ENCODE measurements at places on chromosomes 2 and 18.

- DNase-seq = no peak
These were observed 226.7 kb upstream of the KLHL29 start for GRCh38 chr2:23158306-23158705.

DNA sequence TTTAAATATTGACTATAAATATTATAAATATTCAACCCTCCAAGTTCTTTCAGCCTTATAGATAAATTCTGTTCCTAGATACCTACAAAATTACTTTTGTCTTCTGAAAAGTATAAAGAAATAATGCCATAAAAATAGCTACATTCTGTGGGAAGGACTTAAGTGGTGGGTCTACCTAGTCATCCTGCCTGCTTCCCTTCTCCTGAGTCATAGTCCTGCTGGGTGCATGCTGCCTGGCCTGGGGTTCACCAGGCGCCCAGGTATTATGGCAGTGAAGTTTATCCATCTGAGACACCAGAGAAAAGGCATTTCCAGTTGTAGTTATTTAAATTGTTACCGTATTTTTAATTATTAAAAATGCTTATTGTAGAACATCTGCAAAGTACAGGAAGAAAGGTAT is 167.5 kb downstream of the SLC39A10 start:
- DNase-seq = no peak

DNA sequence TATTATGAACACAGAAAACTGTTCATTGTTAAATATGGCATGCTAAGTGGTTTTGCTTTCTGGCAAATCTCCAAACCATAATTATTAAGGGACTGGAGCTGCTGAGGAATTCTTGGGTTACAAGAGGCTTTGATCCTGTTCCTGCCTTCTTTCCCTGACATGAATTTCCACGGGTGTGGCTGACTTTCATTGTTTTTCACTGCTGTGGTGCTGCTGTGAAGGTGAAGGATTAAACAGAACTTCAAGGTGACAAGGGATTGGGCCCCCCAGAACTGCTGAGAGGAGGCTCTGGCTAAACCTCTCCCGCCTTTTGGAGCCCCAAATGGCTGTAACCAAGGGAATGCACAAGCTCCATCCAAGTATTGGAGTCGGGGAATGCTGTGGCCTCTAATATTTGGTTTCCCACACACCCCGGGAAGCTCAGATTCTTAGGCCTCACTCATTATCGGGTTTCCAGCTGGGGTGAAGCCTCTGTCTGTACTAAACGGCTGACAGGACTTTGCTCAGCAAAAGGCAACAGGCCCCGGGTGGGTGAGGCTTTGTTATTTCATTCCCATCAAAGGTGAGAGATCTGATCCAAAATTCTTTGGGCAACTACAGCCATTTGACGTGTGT is 29.0 kb upstream of the ZFP36L2 start:
- no peak for DNase-seq

DNA sequence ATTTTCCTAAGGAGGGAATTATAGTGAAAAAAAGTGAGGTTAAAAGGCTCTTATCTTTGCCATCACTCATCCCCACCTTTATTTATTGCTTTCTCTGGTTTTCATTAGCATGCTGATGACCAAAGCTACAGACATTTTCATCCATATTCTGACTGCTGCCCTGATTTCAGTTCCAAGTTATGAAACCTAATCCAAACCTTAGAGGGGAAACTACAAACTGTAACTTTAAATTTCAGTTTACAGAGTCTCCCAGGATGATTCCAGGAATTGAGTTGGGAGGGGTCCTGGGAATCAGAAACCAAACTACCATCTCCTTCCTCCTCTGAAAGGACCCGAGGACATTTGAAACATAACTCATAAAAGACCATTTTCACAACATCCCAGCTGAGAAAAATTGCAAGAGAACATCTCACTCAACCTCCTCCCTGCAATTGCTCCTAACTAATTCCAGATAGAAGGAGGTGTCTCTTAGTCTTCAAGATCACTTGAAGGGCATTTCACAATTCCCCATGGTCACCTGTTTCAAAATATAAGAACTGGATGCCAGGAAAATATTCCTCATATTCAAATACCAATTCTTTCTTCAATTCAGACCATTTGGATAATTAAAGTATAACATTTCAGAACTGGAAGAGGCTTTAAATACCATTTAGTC is 520.6 kb downstream of the TNS1 start:
- DNase-seq = no peak

DNA sequence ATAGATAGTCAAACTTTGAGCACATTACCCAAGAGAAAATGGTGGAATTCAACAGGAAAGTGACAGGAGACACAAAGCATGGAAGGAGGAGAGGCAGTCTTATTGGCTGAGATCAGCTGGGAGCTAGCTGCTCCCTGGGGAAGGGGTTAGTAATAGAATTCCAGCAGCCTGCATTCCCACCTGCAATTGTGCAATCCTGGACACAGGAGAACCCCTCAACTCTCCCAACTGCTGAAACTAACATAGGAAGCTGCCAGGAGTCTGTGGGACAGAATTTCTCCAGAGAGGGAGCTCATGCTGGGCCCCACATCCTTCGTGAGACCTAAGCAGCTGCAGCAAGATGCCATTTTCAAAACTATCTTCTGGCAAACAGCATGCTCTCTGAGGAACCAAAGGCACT is 69.8 kb upstream of the ACVR1C start:
- no peak for DNase-seq

- DNase-seq = no peak
These were observed 779 bp downstream of the DGKD start for GRCh38 chr2:233354971-233355574.

DNA sequence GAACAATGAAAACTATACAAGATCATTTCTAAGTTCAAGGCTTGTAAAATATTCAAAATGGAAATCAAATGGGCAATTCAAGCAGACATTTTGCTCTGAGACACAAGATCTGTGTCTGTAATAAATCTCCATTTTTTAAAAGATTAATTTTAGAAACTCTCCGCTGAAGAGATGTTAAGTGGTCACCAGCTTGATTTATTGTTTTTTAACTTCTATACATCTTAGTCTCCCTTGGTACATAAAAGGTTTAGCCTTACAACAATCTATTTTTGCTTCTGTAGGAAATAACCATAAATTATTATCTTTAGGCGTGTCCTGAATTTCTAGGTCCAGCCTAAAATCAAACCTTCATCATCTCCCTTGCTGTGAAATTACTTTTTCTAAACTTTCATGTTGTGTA is 553.6 kb downstream of the NRXN1 start:
- no peak for DNase-seq

Measured in NCI-H1048 (cell line).